ENCODE measurements at places on chromosomes 5 and 9.

- DNase-seq, result no peak
These were observed 1909.4 kb upstream of the WWC1 start for GRCh38 chr5:166382031-166382430.

GRCh38 chr5:132750471-132751230 is 3.4 kb downstream of the CCNI2 start:
- DNase-seq, result no peak

- no peak for DNase-seq
These were observed 152.5 kb downstream of the EFNA5 start for GRCh38 chr5:107518190-107518589.

DNA sequence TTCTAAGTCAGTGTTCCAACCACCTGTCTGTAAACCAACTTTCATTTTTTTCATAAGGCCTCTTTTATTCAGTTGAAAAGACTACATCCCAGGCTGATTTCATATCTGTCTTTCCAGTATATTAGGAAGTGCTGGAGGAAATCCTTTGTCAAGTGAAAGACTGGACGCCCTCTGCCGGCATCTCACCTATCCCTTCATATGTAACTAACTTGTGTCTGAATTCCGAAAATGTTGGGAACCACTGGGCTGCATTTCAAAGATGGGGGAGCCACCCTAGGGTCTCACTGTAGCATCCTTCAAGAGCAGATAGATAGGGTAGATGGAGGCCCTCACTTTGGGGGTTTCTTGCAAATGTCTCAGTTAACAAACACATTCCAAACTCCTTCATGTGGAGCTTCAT is 569.8 kb downstream of the CTNND2 start:
- DNase-seq, result no peak

DNA sequence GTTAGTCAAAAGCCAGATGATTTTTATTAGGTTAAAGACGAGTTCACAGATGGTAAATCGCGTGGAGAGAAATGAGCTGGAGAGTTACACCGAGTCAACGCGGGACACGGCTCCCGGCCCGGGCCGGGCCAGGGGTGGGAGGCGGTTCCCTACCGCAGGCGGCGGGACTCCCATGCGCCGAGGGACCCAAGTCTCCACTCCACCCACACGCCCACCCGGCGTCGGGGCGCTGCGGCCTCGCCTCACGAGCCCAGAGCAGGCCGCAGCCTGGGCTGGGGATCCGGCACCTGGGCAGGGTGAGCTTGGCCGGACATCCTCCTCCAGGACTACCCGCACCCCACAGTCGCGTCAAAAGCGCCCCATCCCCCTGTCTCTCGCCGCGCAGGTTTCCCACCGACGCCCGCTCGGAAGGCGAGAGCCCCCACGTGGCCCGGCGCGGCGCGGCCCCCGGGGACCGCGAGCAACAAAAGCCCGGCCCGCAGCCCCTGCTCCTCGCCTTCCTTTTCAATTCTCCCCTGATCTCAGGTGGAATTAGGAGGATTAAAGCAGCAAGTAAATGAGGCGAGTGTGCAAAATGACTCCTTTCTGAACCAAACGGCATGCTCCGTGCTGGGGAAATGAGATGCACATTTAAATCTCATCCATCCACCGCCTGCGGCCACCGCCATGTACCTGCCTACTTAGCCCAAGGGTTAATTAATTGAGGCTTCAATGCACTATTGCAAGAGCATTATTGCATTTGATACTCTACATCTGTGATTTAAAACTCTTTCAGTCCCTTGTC is 196.5 kb upstream of the TBCA start:
- DNase-seq, result no peak

- no peak for DNase-seq
These were observed 77.5 kb upstream of the PANK3 start for GRCh38 chr5:168656633-168657032.

GRCh38 chr5:138338411-138339090 is 485 bp downstream of the FAM53C start:
- peak; percentile 54 for DNase-seq

- no peak for DNase-seq
These were observed 5.9 kb downstream of the RGMB start for GRCh38 chr5:98779264-98779877.

DNA sequence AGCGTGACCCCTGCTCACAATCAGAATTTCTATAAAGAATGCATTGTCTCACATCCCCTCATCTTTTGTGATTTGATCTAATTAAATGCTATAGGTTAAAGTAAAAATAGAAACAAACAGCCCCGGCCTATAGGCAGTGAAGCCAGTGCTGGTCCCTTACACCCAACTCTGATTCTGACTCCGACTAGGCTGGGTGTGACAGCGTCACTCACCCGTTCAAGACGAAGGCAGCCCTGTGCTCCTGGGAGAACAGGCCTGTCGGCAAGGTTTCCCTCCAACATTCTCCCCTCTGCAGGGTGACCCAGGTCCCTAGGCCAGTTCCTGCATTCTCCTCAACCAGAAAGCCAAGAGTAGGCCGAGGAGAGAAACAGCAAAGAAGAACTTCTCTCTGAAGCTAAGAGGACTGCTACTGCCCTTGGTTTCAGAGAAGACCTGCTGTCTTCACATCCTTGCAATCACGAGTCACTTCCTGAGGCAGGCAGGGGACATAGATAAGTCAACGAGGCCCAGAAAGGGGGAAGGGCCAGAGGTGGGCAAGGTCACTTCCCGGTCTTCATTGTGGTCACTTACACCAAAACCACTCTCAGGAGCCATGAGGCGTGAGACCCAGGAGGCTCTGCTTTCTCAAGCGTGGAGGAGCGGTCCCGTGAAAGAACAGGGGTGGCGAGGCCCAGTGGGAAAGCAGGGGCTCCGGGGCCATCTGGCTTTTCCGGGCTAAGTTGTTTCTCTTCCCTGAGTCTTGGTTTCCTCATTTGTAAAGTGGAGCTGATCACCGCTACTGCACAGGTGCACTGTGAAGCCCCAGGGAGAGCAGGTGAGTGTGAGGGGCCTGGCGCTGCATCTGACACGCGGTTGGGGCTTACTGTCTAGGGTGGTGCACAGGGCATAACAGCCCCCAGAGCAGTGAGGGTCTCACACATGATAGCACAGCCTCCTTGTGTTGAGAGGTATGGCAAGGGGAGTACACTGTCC is 200.8 kb downstream of the CRB2 start:
- DNase-seq, result no peak

DNA sequence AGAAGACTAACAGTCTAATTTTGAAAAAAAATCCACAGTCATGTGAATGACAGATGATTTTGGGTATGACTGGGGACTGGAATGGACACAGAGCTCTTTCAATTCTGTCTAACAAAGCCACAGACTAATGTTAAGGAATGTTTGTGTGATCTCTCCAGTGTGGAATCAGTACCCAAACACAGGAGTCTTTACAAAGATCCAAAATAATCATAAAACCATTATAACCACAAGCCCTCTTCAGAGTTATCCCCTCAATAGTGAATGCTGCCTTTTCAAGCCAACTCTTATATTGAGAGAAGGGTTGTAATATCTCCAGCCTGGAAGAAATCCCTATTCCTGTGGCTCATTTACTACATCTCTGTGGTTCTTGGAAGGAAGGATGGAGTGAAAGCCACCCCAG is 552.0 kb upstream of the CLINT1 start:
- DNase-seq, result no peak

GRCh38 chr9:11001546-11001945 is 388.7 kb upstream of the PTPRD start:
- DNase-seq, result no peak

DNA sequence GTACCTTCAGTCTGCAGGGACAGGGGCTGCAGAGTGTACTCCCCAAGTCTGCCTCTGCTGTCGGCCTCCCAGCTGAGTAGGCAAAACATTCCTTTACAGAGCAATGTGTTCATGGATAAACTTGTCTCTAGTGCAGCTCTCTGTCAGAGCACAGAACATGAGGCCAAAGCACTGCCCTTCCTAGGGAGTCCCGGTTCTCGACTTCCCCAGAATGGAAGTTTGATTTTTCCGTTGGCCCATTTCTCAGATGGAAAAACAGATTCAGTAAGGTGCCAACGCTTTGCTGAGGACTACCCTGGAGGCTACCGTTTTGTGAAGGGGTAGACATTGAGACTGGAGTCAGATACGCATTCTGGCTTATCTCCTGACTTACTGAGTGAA is 422 bp upstream of the TRIM32 start:
- no peak for DNase-seq

GRCh38 chr5:133811168-133811567 is 157.3 kb downstream of the C5orf15 start:
- no peak for DNase-seq

GRCh38 chr5:143680672-143681259 is 131.2 kb upstream of the HMHB1 start:
- DNase-seq, result no peak

- no peak for DNase-seq
These were observed 33.0 kb downstream of the FRMPD1 start for GRCh38 chr9:37683531-37684371.

DNA sequence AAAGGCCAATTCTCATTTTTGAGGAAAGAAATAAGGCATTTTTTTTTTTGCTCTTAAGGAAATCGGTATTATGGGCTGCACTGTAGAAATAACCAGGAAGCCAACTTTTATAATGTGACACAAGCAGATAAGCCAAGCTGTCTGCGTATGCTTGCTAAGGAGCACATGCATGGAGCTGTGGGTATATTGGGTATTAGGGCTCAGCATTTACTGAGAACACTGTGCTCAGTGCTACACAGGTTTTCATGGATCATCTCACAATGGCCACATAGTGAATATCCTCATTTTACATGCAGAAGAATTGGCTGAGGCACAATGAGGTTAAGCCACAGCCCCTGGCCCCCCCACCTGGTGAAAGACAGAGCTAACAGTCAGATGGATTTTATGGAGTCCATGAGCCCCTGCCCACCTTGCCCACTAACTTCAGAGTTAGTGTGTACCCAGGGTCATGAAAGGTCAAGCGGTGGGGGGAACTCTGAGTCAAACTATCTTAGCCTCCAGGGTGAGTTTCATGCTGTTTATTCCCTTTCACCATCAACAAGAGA is 204.8 kb downstream of the SPATA31A6 start:
- DNase-seq, result no peak

DNA sequence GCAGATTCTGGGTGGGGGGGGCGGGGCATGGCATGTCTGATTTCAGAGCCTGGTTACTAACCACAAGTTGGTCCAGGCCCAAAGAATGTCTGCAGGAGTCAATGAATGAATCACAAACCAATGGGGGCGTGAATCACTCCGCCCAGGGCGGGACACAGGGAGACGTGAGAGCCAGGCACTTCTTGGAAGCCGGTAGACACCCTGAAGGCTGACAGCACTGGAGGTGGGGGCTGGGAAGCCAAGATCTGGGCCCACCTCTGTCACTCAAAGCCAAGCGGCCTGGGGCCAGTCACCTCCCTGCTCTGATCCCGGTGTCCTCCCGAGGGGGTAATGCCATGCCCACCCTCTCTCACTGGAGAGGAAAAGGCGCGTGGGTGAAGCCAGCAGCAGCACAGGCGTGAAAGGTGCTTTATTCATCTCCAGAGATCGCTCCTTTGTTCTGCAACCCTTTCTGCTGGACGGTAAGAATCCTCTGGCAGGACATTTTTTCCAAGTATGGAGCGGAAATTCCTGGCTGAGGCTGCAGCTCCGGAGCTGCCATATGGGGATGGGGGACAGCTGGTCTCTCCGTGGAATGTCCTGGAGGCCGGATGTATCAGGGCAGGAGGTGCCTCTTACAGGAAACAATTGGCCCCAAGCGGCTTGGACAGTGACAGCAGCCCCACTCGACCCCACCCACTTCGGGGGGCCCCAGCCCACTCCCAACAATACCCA is 85.0 kb downstream of the STK10 start:
- peak; percentile 68 for DNase-seq

GRCh38 chr9:120267929-120268328 is 312.0 kb downstream of the CDK5RAP2 start:
- no peak for DNase-seq

GRCh38 chr5:83029912-83030311 is 47.3 kb downstream of the TMEM167A start:
- DNase-seq, result no peak

DNA sequence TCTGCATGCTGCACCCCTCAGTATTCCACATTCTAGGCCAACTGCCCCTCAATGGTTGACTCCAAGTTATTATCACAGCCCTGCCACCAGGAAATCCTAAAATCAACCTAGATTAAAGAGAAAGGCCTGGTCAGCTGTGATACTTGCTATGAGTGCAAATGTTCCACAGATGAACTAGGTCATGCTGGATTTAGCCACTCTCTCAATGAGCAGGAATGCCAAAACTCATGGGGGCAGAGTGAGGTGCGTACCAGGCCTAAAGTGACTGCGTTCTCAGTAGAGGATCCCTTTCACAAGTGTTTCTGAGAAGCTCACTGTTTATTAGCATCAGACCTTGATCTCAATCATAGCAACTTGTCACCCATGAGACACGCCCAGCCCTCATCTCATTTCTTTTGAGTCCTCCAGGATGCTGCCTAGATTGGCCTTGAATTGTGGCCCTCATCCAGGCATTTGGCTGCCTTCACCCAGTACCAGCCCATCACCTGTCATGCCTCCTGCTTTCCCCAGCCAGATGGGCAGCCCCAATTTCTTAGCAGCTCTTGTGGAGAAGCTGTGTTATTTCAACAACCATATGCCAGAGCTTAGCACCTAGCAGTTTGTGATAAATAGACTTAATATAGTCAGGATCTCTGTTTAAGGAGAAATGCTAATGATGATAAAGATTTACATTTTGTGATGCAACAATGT is 383.9 kb downstream of the CTNND2 start:
- no peak for DNase-seq

DNA sequence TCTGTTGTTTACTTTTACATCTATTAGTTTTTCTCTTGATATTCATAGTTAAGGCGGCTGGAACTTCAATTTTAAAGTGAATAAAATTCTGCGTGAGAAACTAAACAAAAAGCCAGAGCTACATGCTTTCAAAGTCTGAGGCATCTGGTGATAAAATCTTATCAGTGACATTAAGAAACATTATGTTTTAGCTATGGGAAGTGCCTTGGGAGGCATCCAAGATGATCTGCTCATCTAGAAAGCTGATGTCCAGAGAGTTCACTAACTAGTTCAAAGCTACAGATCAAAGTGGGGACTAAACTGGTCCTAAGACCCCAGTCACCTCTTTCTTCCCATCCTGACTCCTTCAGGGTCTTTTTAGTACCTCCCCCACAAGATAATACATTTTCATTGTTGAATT is 37.2 kb downstream of the MRPS27 start:
- DNase-seq, result no peak

DNA sequence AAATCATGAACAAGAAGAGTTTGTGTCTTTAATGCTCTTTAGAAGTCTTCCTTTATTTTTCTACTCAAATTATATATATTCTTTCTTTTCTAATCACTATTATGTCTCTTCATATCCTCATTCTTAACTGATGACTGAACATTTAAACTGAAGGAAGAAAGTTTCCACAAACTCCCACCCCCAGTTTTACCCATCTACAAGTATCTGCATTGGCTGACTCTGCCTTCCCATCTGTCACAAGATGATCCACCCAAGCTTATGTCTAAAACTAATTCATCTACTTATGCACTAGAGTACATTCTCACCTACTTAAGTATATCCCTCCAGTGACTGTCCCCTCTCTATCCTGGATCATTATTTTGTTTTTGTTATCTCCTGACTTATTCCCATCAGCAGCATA is 344.5 kb downstream of the PRR16 start:
- DNase-seq, result no peak

DNA sequence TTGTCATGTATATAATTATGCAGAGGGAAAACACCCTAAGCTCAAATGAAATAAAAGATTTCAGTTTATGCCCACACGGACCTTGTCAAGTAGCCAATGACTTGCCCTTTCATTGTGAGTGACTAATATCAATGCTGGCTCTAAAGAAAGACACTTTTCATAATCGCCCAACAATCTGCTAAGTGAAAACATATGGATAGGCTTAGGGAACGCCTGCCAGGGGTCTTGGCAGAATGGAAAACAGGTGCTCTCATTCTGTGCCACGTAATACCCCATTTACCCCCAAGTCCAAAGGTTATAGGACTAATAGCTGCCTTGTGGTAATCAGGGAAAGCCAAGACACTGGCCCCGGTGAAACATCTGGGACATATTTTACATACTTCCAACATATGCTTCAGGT is 157.7 kb downstream of the SLF1 start:
- no peak for DNase-seq

All from right forelimb (tissue), 1 donor.